Panc1 (cell line): ENCODE measurements at places on chromosomes 11 and 22. TPM values are rescaled to one million over a fixed set of nuclear protein-coding genes. Genes with fewer than 3 reads are reported as not detected.

XBP1 gene
- 48.8 TPM for total RNA-seq

PRODH gene
- 1.4 TPM for total RNA-seq

SYT9 gene
- 3.7 TPM for total RNA-seq

CDKN1C gene
- 4.6 TPM for total RNA-seq

DNA sequence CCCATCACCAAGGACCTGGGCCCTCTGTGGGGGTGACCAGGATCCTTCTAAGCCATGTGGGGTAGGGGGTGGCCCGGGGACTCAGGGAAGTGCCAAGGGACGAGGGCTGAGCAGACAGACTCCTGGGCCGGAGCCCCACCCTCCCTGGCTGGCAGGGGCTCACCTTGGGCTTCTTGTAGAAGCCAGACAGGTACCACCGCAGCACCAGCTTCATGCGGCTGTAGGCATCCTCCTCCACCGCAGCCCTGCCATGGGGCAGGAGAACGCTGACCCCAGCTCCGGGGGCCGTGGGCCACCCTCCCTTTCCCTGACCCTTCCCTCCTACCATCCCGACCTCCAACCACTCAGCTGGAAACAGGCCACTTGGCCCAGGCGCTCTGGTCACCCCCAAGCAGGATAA, 45.9 kb upstream of the CARS1 start:
- DNase-seq = no peak

- DNase-seq = no peak
These were observed 420.6 kb upstream of the FAT3 start for GRCh38 chr11:91804042-91804441.

- DNase-seq = no peak
These were observed 1045.8 kb downstream of the TBC1D22A start for GRCh38 chr22:47808236-47808635.

DNA sequence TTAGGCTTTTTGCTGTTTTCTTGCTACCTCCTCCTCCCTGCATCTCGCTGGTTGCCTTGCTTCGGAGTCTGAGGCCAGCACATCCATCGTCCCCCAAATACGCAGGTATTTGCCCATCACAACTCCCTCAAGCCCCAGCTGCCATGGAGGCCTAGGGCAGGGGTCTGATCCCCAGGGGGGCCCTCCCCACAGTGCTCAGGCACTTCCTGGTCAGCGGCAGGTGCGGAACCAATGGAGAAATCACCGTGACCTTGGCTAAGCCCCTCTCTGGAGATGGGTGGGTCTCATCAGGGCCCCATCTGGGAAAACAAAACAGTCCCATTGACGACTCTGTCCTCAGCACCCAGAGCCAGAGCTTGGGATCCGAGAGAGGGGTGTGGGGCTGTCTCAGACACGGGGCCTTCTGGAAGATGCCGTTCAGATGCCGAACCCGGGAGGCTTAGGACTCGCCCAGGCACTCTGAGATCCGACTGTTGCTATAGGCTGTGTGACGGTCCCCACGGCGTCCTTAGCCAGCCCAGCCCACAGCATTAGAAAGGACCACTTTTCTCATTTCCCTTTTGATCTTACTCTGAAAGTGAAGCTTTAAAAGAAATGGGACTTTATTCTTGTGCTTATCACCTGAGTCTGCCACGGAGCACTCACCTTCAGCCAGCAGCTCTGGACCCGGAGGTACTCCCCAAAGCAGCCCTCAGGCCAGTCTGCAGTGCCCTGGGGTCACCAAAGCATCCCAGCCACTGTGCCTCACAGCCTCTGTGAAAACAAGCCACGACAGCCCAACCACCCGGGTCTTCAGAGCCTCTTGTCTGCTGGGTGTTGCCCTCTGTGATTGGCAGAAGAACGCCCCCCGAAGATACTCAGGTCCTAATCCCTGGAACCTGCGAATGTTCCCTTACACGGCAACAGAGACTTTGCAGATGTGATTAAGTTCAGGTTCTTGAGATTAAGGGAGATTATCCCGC, 61.2 kb upstream of the SLC22A12 start:
- DNase-seq = no peak

DNA sequence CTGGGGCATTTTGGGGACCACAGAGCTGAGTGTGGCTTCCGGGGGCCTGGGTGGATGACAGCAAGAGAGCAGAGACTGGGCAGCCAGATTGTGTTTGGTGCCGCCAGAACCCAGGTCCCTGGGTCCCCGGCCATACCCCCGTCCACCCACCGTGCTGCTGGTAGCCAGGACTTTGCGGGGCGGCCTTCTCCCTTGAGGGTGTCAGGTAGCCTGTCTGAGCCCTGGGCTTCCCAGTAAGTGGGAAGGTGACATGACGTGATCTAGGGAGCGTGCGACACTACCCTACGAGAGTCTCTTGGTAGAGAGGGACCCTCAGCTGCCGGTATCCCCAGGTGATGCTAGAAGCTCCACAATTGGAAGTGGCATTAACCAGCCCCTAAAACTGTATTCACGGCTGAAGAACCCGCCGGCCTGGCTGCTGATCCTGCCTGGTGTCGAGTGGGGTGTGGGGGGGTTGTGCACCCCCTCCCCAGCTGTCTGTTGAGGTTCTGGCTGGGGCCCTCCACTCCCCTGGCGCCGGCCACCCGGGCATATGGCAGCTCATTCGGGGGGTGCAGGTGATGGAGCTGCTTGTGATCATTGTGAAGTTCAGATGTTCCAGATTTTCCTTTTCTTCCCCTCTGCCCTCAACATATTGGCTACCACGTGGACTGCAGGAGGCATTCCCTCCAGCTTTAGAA, 66.9 kb downstream of the MPPED1 start:
- DNase-seq = no peak

DNA sequence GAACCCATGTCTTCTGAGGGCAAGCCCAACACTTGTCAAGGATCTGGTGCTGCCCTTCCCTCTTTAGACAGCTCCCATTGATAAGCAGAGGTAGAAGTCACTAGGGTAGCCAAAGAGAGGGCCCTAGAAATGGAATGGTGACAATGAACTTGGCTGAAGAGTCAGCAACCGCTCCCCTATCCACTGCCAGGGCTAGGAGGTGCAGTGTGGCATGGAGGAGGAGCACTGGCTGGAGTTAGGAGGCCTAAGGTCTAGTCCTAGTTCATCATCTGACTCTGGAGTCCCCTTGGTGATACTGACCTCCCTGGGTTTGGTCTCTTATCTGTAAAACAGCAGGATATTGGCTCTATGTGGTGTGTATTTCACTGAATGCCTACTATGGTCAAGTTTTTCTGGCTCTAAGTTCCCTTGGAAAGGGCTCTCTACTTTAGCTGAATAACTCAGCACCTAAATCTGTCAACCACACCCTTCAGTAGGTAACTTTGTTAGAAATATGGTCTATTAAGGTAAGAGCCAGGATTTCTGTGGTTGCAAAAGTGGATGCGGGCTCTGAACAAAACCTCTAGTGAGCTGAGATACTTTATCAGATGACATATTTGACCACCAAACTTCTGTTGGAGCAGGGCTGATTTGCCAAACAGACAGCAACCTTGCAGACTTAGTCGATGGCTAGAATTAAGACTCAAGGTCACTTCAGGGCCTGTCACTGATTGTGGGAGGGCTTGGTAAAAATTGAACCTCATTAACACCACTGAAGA, 10.5 kb downstream of the TIMP3 start:
- no peak for DNase-seq

CCDC73 gene
- total RNA-seq = not detected

DNA sequence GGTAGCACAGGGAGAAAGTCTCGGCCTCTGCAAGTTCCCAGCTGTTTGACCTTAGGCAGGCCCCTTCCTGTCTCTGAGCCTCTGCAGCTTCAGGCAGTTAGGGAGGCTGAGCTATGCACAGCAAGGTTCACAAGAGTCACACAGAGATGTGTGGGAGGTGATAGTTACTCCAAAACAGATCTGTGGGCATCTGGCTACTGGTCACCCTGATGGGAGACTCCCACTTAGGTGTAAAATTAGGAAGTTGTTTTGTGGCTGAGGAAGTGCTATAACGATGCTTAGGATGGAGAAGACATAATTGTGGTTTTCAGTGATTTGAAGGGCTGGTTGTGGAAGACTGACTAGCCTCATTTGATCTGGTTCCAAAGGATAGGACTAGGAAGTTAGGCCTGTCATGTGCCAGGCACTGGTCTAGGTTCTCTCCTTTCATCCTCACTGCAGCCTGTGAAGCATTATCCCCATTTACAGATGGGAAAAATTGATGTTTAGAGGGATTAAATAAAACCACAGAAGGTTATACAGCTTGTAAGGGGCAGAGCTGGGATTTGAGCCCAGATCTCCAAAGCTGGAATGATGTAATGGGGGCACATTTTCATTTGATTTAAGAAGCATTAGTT, 13.5 kb downstream of the ACO2 start:
- no peak for DNase-seq

MMP26 gene
- not detected for total RNA-seq

- no peak for DNase-seq
These were observed at the start of gene MMP10 for GRCh38 chr11:102780491-102780918. Gene MMP10 (minus strand): TSS chr11:102780628. CDS start chr11:102780591, 37 bp downstream.

DNA sequence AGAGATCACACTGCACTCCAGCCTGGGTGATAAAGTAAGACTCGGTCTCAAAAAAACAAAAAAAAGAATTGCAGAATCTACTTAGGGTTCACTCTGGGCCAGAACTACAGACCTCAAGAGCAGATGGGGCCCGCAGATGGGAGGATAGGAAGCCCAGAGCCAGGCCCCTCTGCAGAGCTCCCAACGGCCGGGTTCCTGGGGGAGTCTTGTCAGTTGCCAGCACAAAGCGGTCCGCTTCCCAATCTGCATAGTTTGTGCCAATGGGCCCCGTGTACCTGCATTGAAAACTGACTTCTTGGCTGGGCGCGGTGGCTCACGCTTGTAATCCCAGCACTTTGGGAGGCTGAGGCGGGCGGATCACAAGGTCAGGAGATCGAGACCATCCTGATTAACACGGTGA, 1.7 kb upstream of the CHID1 start:
- no peak for DNase-seq

GRCh38 chr22:27518531-27519340, 282.8 kb downstream of the MN1 start:
- no peak for DNase-seq

- no peak for DNase-seq
These were observed 94.3 kb downstream of the FEZ1 start for GRCh38 chr11:125401746-125402145.

CLMP gene
- total RNA-seq = 1.5 TPM

DNA sequence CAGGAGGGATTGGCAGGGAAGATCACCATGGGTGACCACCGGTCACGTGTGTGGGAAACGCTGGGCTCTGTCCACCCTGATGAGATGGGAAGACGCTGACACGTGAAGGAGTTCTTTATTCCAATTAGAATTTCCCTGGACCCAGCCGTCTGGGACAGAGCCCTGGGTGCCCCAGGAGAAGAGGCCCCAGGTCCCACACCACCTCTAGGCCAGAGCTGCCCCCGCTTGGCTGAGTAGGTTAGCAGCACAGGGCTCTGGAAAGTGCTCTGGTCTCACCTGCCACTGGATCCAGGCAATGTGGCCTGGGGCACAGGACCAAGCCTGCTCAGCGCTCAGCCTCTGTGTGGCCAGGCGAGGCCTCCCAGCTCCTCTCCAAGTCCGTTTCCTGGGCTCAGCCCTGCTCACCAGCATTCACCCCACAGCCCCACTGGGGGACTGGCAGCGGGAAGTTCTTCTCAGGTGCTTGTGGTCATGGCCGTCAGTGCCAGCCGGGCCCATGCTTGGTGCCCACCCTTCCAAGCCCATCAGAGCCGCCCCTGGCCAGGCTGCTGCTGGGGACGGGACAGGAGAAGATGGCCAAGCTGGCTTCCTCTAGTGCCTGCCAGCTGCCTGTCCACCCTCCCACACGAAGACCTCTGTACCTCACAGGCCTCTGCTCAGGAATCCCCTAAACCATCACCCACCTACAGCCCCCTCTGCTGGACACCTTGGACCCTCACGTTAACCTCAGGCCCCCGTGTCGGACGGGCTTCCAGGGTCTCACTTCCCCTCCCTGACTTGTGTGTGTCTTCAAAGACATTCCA, 62.5 kb upstream of the FGF3 start:
- no peak for DNase-seq

MMP13 gene
- 0.15 TPM for total RNA-seq

- DNase-seq = no peak
These were observed 151.5 kb downstream of the AASDHPPT start for GRCh38 chr11:106228996-106229395.

- no peak for DNase-seq
These were observed 9.1 kb upstream of the PGA3 start for GRCh38 chr11:61194169-61194671.

SART1 gene
- 76.4 TPM for total RNA-seq

KCNQ1OT1 gene
- total RNA-seq = 1.3 TPM

DNA sequence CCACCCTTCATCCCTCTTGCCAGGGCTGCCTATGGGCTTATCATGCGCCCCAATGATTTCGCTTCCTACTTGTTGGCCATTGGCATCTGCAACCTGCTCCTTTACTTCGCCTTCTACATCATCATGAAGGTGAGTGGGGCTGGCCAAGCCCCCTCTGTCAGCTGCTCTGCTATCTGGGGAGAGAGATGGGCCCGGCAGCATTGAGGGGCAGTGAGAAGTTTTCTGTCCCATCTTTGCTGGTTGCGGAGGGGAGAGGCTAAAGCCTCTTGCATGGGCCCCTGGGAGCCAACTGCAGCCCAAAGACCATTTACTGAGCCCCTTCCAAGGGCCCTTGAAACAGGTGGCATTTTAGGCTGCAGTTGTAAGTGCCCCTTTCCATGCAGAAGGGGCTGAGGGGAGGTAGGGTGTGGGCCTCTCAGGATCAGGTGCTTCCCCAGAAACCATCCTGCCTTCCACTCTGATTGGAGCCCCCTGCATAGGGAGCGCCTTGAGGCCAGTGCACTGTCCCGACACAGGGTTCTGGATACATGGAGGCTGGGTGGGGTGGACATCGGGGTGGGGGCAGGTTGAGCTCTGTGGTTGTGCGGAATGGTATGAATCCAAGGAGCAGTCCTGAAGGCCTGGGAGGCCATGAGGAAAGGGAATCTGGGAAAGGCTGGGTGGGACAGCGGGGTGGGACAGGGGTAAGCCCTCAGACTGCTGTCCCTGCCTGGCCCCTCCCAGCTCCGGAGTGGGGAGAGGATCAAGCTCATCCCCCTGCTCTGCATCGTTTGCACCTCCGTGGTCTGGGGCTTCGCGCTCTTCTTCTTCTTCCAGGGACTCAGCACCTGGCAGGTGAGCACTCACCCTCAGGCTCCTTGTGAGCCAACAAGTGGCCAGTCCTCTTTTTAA, 5.8 kb upstream of the TAGLN start:
- DNase-seq = no peak

- DNase-seq = no peak
These were observed 27.0 kb upstream of the SC5D start for GRCh38 chr11:121265586-121265985.
